Mucosa of gallbladder (tissue), 1 donor: ENCODE measurements at places on chromosomes 3 and 15. TPM values are rescaled to one million over a fixed set of nuclear protein-coding genes. Genes with fewer than 3 reads are reported as not detected.

Gene RAB6B
- 8.4 TPM for total RNA-seq

Gene TRH
- total RNA-seq = not detected

Gene FGF12
- 1.4 TPM for total RNA-seq

Gene GOLGA6C
- not detected for total RNA-seq

Gene SLC4A7
- total RNA-seq = 35.1 TPM

Gene CIAO2A
- 47.1 TPM for total RNA-seq

Gene LMAN1L
- total RNA-seq = not detected

Gene STXBP5L
- total RNA-seq = 0.35 TPM

Gene SCAANT1
- not detected for total RNA-seq

Gene MORC1
- total RNA-seq = not detected

Gene VILL
- total RNA-seq = 131 TPM

Gene CDCP1
- total RNA-seq = 42.4 TPM

Gene CDHR4
- total RNA-seq = 0.09 TPM

Gene P2RY14
- 14.6 TPM for total RNA-seq

Gene KBTBD13
- total RNA-seq = not detected

Gene IRAK2
- total RNA-seq = 2.7 TPM

Gene PLA2G4D
- not detected for total RNA-seq

Gene KCNH8
- total RNA-seq = 0.89 TPM

Gene DPPA2
- not detected for total RNA-seq

Gene SLCO2A1
- 48.1 TPM for total RNA-seq
